Stimulated activated CD4-positive, alpha-beta T cell treated with anti-CD3 and anti-CD28 coated beads, Interleukin-2, amount 100 ng/mL, for 48 hours (primary cell): ENCODE measurements at places on chromosomes 6 and 20.

DNA sequence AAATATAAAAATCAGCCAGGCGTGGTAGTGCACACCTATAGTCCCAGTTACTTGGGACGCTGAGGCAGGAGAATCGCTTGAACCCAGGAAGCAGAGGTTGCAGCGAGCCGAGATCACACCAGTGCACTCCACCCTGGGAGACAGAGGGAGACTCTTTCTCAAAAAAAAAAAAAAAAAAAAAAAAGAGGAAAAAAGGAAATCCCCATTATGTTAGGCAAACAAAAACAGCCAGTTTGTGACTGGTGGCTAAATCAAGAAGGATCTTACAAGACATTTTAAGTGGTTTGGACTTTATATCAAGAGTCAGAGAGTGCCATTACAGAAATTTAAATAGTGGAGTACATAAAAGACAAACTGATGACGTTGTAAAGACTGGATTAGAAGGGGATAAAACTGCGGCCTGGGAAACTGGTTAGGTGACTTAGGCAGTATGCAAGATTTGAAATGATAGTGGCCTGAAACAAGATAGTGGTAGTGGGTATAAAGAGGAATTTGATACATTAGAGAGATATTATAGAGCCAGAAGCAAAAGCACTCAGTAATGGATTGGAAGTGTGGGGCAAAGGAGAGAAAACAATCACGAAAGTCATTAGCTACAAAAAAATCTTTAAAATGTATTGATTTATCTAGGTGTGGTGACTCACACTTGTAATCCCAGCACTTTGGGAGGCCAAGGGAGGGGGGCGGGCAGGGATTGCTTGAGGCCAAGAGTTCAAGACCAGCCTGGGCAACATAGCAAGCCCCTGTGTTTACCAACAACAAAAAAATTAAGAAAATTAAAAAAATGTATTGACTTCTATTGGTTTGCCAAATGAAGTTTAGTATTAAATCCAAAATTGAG is 1.7 kb upstream of the MYO6 start:
- no peak for DNase-seq

- DNase-seq: no peak
Measured at GRCh38 chr20:24616258-24617079, 147.0 kb downstream of the SYNDIG1 start.

- DNase-seq: no peak
Measured at GRCh38 chr6:120211955-120212792, 862.6 kb upstream of the MAN1A1 start.

DNA sequence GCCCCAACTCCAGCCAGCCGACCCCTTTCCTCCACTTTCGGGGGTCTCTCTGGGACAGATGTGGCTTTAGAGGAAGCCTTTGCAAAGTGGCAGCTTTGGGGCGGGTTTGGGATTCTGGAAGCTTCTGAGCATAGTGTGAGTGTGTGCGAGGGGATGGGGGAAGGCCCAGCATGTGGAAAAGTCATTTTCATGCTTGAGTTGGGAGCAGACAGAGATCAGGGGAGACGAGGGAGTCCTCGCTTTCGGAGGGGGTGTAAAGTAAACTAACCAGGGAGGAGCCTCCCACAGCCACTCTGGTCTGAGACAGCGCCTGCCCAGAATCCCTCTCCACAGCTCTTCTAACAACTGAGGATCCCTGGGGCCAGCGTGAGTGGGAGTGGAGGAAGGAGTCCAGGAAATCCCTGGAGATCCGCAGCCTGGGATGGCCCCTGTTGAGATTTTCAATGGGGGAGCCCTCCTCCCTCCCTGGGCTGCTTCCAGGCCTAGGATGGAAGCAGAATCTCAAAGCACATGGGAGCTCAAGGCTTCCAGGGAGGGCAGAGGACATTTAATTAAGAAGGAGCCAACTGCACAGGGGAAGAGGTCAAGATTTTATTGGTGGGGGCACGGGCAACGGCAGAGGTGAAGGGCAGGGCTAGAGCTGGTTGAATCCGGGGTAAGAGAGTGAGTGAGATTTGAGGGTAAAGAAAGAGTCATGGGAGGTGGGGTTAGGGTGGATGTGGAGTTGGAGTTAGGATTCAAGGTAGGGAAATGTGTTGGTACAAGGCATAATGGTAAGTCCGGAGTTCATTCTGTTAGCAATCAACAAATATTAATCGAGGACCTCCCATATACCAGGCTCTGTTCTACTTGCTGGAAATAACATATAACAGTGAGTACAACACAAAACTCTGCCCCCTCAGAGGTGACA is 102.3 kb upstream of the FOXP4 start:
- no peak for DNase-seq

DNA sequence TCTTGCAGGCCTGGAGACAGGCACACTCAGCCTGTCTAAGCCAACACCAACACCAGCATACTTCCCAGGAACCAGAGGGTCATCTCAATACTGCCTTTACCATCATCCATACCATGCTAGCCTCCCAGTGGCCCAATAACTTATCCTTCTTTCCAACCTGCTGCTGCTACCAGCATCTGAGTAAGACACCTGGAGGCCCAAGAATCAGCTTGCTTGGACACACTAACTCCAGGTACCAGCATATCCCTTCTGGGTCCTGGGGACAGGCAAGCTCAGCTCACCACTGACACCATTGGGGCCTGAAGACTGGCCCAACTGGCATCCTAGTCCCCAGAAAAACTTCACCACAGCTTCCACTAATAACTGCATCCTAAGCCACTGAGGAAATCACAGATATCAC is 205.3 kb downstream of the CD109 start:
- no peak for DNase-seq

DNA sequence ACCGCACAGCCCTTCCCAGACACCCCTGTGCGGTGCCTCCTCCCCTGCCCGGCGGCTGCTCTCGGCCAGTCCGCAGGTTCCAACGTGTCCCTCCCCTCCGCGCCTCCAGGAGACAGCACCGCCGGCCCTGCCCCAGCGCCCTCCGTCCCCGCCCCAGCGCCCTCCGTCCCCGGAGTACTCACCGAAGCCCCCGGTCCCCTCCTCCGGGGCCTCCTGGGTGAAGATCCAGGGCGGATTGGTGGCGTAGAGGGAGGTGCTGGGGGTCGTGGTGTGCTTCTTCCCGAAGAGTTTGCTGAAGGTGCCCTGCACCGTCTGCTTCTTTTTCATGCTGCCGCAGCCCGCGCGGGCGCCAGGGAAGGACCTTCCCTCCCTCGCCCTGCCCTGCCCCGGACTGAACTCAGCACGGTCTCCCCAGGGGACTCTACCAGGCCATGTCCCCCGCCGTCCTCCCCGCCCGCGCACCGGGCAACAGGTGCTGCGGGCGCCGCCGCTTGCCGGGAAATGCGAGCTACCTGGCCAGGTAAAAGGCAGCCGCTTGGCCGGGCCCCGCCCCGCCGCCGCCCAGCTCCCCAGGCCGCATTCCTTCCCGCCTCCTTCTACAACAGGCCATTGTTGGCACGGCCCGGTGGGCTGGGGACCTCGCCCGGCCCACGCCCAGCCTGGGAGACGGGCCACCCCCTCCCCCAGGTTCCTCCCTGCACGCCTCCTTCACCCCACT is at the start of gene C6orf132:
C6orf132 (minus strand) TSS at position 503 of the 718 bp plus-strand sequence; CDS start at position 327, 176 bp downstream.
- no peak for DNase-seq

DNA sequence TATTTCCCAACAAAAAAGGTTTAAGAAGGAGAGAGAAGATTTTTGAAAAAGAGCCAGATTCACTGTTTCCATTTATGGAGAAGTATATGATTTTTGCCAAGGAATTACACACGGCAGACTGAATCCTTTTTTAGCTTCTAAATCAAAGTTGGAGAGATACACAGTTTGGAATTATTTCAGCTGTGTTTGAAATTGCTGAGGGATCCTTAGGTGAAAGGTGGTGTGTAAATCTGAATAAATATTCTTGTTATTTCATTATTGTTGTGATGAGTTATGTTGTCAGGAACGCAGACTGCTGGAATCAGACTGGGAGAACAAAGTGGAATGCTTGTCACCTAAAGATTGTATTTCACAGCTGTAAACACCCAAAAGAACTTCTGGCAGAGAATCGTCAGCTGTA is 168.5 kb upstream of the AKIRIN2 start:
- no peak for DNase-seq

DNA sequence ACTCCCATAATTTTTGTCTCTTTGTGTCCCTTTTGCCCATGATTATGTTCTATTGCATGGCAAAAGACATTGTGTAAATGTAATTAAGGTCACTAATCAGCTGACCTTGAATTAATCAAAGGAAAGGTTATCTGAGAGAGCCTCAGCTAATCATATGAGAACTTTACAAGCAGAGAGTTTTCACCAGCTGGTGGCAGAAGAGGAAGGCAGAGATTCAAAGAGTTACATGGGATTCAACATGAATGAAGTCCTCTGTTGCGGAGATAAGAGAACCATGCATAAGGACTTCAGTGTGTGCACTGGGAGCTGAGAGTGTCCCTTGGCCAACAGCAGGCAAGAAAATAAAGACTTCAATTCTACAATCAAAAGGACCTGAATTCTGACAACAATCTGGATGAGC is 494.1 kb upstream of the ARID1B start:
- DNase-seq: no peak
